ENCODE measurements at places on chromosomes 4 and X.

DNA sequence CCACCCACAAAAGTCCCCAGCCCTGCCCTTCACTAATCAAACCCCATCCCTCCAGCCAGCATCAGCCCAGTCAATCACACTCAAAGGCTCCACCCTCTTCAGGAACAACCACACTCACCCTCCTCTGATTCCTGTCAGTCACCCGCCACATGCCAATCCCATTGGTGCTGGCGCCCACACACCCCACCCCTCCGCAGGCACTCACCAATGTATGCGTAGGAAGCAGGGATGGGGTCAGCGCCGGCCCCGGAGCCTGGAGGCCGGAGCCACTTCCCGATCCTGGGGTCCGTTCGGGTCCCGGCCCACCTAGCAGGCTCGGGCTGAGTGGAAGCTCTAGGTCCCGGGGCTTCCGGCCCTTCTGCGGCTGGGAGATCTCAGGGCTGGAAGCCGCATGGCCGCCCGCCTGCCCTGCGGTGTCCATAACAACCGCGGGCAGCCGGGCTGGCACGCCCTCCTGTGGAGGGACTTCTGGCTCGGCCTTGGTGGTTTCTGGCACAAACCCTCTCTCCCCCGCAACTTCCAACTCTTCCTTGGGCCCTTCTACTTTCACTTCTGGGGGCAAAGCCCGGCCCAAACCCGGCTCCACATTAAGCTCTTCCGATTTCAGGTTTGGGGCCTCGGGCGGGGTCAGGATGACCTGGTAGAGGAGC is 7.9 kb upstream of the CFP start:
- no peak for DNase-seq

- no peak for DNase-seq
Observed at GRCh38 chr4:185538806-185539205, 3.5 kb upstream of the PDLIM3 start.

- DNase-seq: no peak
Observed at GRCh38 chr4:187103351-187103750, 379.7 kb upstream of the FAT1 start.

DNA sequence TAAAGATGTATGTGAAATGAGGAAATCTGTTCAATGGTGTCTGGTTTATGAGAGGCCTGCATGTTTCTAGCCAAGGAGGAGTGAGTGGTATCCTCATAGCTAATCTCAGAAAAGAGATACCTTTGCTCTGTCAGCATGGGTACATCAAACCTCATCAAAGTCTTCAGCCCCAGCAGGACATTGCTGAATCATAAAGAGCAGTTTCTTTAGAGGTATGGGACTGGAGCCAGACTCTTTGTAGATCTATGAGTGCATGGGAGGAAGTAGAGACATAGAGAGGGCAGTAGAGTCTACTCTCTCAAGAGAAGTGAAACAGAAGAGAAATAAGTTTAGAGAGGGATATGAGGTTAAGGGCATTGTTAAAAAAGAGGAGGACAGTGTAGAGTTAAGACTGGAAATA is 1950.9 kb downstream of the ARAP2 start:
- DNase-seq: no peak

- DNase-seq: no peak
Observed at GRCh38 chr4:139526928-139527327, 29.1 kb downstream of the SETD7 start.

DNA sequence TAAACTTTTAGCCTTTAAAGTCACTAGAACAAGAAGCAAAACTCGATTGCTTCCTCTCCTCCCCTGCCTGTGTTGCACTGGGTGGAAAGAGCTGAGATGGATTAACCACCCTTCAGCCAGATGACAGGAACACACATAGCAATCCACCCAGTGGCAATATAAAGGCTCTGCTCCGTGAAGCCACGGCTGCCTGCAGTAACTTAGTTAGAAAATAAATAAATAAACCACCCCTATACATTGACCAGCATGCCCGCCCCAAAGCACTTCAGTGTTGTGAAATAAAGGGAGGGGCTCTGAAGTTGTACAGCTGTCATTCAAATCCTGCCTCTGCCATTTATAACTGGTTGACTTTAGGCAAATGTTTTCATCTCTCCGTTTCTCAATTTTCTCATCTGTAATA is 217.1 kb upstream of the LDB2 start:
- DNase-seq: no peak

GRCh38 chrX:12439416-12439815 is 301.1 kb downstream of the FRMPD4 start:
- DNase-seq: no peak

- no peak for DNase-seq
Observed at GRCh38 chr4:52711272-52711671, 40.0 kb downstream of the ERVMER34-1 start.

GRCh38 chr4:57443308-57443707 is 333.1 kb upstream of the IGFBP7 start:
- no peak for DNase-seq

DNA sequence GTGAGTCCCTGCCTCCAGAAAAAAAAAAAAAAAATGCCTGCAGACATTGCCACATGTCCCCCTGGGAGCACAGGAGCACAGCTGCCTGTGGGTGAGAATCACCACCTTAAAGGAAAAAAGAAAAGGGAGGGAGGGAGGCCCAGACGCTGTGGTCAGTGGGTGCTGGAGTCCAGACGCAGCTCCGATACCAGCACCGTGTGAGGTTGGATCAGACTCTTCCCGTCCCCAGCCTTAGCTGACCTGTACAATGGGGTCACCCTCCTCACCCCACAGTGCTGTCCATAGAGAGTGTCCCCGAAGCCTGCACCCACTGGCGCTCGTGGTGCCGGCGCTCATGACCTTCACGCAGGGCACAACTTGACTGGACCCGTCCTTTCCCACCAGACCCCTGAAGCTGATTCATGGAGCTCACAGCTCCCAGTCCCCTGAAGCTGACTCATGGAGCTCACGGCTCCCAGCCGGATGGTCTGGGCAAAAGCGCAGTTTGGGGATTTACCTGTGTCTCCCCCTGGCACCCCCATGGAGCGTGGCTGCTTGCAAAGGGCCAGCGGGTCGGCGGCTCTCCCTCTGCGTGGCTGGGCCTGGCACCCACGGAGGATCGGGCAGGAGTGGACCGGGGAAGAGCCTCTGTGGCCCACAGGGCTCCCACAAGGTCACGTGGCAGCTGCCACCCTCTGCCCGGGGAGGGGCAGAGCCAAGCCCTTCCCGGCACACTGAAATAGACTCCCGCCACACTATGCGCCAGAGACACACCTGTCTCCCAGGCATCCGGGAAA is 31.4 kb downstream of the ABLIM2 start:
- DNase-seq: no peak

DNA sequence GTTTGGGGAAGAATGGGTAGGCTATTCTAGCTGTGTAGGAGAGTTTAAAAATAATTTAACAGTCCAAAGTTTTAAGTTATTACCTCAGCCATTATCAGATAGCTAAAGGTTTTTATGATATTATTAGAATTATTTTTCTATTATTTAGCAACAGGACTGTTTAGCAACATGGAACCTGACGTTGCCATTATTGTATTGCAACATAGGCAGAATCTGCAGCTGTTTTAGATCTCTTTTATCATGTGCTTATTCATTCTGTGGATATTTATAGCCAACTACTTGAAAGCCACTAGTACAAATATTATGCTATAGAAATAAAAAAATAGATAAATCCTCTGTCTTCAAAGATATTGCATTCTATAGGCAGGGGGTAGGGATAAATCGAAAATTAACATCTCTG is 382.0 kb upstream of the TRAM1L1 start:
- DNase-seq: no peak

DNA sequence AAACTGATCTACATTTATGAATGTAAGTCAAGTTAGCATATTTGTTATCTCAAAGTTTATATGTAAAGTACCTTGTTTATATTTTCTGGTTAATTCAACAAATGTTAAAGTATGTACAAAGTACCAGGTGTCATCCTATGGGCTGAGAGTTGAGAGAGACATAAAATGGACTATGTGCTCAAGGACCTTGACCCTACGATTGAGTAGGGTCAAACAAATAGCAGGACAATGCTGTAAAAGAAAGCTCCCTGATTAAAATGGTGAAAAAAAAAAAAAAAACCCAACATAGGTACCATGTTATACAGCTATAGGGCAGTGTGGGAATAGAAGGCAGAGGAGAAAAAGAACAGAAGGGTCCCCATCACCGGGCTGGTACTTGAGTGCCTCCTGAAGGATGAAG is 123.4 kb downstream of the CDS1 start:
- no peak for DNase-seq

GRCh38 chr4:114488301-114488982 is 110.2 kb upstream of the UGT8 start:
- no peak for DNase-seq

DNA sequence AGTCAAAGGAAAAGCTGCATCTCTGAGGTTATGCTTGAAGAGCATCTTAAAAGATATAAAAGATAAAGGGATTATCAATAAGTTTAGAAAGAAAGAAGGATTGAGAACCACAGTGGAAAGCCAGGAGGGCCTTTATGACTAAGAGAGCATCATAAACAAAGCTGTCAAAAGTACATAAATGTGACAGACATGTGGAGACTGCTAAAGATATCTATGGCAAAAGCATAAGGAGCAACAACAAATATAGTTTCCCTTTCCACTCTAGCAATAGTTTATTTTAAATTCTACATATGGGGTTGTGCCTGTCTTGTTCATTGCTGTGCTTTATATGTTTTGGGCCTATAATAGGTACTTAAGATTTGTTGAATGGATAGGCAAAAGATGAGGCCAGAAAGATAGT is 97.3 kb downstream of the RNF150 start:
- no peak for DNase-seq

GRCh38 chrX:71171110-71171801 is 26.6 kb downstream of the NLGN3 start:
- DNase-seq: no peak

GRCh38 chrX:154890990-154891639 is 5.0 kb downstream of the F8A1 start:
- DNase-seq: no peak

GRCh38 chr4:125306112-125306511 is 8.6 kb upstream of the FAT4 start:
- DNase-seq: no peak

GRCh38 chrX:152817078-152817764 is 13.3 kb downstream of the CETN2 start:
- DNase-seq: no peak

- no peak for DNase-seq
Observed at GRCh38 chr4:103098341-103098740, 1.3 kb downstream of the BDH2 start.

DNA sequence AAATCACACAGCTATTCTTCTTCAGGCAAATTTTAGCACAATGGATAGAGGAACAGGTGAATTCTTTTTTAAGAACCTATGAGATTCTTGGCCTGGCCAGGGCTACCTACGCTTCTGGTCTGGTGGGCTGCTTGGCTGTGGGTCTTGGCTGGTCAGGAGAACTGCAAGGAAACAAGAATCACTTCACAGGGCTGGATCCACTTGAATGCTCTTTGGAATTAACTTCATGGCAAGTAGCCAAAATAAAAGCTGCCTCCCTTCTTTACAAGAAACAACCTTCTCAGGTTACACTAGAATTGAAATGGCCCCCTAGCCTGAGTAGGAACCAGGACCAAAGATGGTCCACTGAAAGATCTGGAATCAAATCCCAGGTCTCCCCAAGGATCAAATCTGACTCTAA is 519.1 kb downstream of the IQCM start:
- no peak for DNase-seq

GRCh38 chrX:45755703-45756102 is 555.0 kb upstream of the DIPK2B start:
- no peak for DNase-seq

- DNase-seq: no peak
Observed at GRCh38 chr4:102219129-102219528, 126.2 kb downstream of the SLC39A8 start.

- no peak for DNase-seq
Observed at GRCh38 chr4:180636696-180637404, 1606.4 kb upstream of the TENM3 start.

- DNase-seq: no peak
Observed at GRCh38 chr4:85102606-85103005, 136.1 kb upstream of the WDFY3 start.

DNA sequence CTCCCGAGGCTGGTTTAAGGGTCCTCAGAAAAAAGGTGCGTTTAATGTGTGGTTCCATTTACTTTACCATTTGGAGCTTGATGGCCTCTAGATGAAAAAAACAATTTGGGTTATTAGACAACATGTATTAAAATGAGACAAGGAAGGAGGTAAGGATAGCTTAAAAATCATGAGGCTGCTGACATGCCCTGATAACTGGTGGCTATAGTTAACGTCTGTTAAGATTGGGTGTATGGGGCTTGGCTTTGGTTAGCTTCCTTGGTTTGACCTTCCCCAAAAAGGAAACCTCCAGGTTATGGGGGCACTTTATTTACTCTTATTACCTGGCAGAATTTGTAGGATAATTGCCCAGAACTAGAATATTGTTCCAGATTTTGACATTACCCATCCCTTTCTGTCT is 51.5 kb downstream of the HMGB2 start:
- DNase-seq: no peak

DNA sequence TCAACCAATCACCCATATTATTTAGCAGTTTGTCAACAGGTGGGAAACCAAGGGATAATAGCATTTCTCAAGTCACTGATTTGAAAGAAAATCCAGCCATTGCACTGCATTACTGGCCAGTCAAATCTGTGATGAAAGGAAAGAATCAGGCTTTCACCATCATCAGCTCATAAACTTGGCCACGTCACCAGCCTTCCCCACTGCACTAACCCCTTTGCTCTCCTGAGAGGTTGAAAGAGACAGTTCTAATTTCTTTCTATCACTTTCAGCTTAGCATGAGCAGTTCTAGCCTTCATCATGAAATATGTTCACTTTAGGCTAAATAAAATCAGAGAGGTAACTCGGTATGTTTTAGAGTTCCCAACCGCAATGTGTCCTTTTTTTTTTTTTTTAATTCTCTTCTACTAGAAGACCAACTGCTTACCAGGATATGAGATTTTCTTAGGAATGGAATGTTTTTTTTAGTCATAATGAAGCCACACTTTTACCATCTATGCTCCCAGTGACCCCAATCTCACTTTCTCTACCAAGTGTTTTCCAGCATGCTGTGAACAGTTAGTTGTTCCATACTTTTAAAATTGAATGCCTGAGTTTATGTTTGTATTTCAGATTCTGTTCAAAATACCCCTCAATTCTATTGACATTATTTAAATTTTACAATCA is 55.7 kb upstream of the SLC7A11 start:
- no peak for DNase-seq

- no peak for DNase-seq
Observed at GRCh38 chr4:104649631-104650030, 154.9 kb upstream of the CXXC4 start.

DNA sequence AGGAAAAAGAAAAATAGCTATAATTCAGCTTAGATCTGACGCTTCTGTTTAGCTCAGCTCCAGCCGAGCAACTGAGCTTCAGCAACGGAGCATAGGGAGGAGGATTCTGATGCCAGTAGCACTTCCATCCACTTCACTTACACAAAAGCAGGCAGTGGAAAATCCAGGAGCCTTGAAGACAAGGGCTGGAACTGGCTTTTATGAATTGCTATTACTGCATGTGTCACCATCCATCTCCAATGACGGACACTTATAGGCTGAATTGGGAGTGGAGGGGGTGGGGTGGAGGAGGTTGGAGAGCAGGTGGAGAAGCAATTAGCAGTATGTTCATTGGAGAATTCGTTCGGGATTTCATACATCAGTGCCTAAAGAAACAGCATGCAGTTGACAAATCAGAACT is 15.6 kb downstream of the ENOX2 start:
- DNase-seq: no peak

- no peak for DNase-seq
Observed at GRCh38 chrX:129659861-129660260, 5.1 kb upstream of the APLN start.

All from stimulated activated CD8-positive, alpha-beta memory T cell treated with anti-CD3 and anti-CD28 coated beads, Interleukin-4, amount 100 ng/mL, for 4 hours (primary cell).